ENCODE measurements at places on chromosomes 5 and 9.

- DNase-seq, result no peak
Measured at GRCh38 chr9:87193925-87194868, 246.9 kb upstream of the GAS1 start.

GRCh38 chr5:127153031-127153430, 79.7 kb upstream of the C5orf63 start:
- DNase-seq, result no peak

DNA sequence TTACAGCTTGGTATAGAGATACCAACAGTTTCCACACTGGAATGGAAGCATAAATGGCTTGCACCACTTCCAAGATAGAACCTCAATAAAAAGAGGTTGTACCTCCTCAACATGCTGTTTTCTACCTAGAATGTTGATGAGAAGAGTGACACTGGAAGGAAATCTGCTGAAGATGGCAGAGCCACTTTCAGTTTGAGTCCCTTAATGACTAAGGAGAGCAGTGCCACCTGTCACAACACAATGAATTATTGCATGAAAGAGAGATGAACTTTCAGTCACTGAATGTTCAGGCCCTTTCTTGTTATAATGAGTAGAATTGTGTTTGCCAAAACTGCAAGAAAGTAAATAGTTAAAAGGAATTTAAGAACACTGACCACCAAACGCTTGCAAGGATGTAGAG, 958.5 kb downstream of the DTWD2 start:
- no peak for DNase-seq

DNA sequence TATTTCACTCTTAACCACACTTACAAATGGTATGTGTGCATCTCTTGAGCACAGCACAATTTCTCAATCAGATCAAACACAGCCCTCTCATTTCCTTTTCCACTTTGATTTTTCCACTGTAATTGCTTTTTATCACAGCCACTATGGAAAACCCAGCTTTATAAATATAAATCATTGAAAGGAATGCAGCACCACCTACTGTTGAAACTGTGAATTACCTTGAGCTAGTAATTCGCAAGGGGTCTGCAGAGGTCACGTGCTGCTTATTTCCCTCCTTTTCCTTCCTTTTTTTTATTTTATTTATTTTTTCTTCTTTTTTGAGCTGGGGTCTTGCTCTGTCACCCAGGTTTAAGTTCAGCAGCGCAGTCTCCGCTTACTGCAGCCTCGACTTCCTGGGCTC, 76.9 kb downstream of the CDH6 start:
- no peak for DNase-seq

GRCh38 chr9:116860509-116861120, 173.5 kb downstream of the TRIM32 start:
- no peak for DNase-seq

- DNase-seq, result no peak
Measured at GRCh38 chr5:160348080-160348479, 22.3 kb downstream of the C1QTNF2 start.

DNA sequence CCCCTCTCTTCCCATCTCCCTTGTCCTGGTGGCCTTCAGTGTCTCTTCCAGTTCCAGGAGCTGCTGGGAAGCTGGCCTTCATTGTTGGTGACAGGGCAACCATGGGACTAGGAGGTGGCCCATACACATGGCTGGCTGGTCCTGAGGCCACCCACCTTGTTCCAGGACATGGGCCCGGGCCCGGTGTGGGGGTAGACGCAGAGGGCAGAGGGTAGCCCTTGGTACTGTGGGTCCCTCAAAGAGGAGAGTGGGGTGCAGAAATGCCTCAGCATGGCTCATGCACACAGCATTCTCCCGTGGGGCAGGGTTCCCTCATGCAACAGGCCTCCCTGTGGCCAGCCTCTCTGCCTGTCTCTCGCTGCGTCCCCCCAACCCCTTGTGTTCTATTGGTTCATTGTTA, 20.8 kb downstream of the SLC6A7 start:
- no peak for DNase-seq
